ENCODE measurements at places on chromosomes 5 and 9. TPM values are rescaled to one million over a fixed set of nuclear protein-coding genes. Genes with fewer than 3 reads are reported as not detected.

Gene PIP5KL1
- total RNA-seq = 2.0 TPM

Gene PCDHB12
- total RNA-seq = not detected

Gene SPZ1
- total RNA-seq = not detected

Gene ECSCR
- total RNA-seq = not detected

Gene ZNF474
- total RNA-seq = 0.19 TPM

Gene CSNK1G3
- total RNA-seq = 17.9 TPM

Gene TMEM171
- total RNA-seq = 6.8 TPM

Gene GLDC
- total RNA-seq = 13.3 TPM

Gene OR4F3
- total RNA-seq = not detected

Gene MARCOL
- total RNA-seq = not detected

Gene ITGA2
- 10.4 TPM for total RNA-seq

Gene NR6A1
- 1.9 TPM for total RNA-seq

Gene DTWD2
- 1.1 TPM for total RNA-seq

Gene EIF4EBP3
- total RNA-seq = 2.3 TPM

Gene SPINK4
- total RNA-seq = not detected

Gene CD74
- total RNA-seq = not detected

Gene PCDHGA7
- 1.1 TPM for total RNA-seq

Gene CDKN2A
- not detected for total RNA-seq

Gene CMBL
- total RNA-seq = 21.9 TPM

Gene GNPDA1
- 69.0 TPM for total RNA-seq

Gene CCDC183
- 0.44 TPM for total RNA-seq

Gene FAM153A
- not detected for total RNA-seq

Gene POLR1E
- 36.2 TPM for total RNA-seq

Gene VCP
- 272 TPM for total RNA-seq

Gene CD72
- 0.36 TPM for total RNA-seq

Gene PCDHGA11
- not detected for total RNA-seq

Gene PCDHA9
- total RNA-seq = not detected

Gene CCNO
- 7.4 TPM for total RNA-seq

Gene GRAMD2B
- 1.1 TPM for total RNA-seq

Gene ZFP62
- total RNA-seq = 9.5 TPM

Gene CARTPT
- not detected for total RNA-seq

Gene OR1J2
- total RNA-seq = not detected

Gene SH3TC2
- 0.41 TPM for total RNA-seq

Gene OGN
- total RNA-seq = not detected

Gene STOM
- total RNA-seq = 261 TPM

Gene ZNF608
- total RNA-seq = 0.86 TPM

Gene CEL
- 0.68 TPM for total RNA-seq

Gene RFESD
- 2.0 TPM for total RNA-seq

Gene TSSK1B
- total RNA-seq = not detected

Gene HMGXB3
- 34.6 TPM for total RNA-seq

Gene SGCD
- 4.1 TPM for total RNA-seq
